ENCODE measurements at places on chromosomes 2 and 18.
A peak's percentile ranks its signal among the peaks of the same experiment; 100 is the strongest.

DNA sequence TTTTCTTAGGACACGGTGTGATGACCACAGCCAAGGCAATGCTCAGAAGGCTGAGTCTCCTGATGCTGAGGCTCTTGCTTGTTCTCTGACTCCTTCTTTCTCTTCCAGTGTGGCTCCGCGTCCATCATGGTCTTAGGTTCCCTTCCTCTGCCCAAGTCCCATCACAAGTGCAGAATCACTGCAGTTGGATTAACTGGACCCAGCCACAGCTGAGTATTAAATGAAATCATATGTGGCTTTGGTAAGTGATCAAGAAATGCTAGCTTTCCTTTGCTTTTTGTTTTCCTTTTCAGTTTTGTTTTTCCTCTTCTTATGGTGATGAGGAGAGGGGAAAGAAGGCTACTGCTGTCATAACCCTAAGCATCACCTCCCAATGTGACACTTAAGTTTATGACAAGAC lies 375.8 kb downstream of the INSIG2 start:
- no peak for DNase-seq

DNA sequence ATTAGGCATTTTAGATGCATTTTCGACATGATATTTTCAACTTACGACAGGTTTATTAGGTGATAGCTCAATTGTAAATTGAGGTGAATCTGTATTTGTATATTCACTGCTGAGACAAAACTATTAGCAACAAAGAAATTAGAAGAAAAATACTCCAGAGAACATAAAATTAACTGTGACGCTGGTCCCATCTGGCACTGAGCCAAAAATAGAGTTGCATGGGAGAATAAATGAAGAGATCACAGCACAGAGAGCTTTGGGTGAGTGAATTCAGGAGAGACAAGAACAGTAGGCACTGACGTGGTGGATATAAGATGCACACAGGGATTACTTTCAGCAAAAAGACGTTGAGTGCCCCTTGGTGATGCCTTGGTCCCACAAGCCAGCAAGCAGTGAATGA lies 306.2 kb upstream of the RAB6C start:
- no peak for DNase-seq

GRCh38 chr18:7158216-7158615 lies 40.6 kb upstream of the LAMA1 start:
- DNase-seq, result no peak

DNA sequence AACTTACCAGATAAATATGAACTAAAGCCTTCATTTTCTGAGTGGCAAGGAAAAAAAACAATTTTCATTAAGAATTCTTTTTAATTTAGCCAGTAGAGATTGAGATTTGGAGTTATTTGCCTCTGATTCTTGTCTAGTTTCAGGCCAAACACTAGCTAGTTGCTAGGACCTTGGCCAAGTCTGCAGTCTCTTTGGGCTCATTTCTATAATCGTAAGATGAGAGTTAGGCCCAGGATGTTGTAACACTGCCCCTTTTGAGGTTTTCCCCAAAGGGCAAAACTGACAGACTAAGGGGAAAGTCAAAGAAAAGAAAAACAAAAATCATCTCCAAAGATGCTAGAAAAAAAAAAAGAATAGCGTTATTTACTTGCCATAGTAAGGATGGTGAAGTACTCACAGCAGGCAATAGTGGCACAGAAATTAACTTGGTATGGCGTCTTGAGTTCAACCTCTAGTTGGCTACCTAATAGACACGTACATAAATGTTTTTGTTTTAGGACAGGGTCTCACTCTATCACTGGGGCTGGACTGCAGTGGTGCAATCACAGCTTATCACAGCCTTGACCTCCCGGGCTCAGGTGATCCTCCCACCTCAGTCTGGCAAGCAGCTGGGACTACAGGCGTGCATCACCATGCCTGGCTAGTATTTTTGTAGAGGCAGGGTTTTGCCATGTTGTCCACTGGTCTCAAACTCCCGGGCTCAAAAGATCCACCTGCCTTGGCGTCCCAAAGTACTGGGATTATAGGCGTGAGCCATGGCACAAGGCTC lies 23.0 kb upstream of the ADAM17 start:
- no peak for DNase-seq

DNA sequence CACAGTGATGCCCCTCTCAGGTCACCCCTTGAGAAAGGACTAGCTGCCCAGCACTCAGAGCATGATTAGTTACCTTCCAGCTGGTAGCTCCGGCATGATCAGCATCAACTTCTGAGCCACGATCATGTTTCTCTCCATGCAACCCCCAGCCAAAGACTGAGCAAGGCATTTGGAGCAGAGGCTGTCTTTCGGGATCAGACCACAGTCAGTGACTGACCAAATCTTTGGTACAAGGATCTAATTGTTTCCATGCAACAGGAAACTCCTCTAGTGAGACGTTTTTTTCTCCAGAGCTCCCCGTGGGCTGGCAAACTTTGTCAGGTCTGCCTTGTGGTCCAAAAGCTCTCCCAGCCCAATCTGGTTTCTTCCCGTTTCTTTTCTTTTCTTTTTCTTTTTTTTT lies 244.3 kb downstream of the METTL4 start:
- no peak for DNase-seq

DNA sequence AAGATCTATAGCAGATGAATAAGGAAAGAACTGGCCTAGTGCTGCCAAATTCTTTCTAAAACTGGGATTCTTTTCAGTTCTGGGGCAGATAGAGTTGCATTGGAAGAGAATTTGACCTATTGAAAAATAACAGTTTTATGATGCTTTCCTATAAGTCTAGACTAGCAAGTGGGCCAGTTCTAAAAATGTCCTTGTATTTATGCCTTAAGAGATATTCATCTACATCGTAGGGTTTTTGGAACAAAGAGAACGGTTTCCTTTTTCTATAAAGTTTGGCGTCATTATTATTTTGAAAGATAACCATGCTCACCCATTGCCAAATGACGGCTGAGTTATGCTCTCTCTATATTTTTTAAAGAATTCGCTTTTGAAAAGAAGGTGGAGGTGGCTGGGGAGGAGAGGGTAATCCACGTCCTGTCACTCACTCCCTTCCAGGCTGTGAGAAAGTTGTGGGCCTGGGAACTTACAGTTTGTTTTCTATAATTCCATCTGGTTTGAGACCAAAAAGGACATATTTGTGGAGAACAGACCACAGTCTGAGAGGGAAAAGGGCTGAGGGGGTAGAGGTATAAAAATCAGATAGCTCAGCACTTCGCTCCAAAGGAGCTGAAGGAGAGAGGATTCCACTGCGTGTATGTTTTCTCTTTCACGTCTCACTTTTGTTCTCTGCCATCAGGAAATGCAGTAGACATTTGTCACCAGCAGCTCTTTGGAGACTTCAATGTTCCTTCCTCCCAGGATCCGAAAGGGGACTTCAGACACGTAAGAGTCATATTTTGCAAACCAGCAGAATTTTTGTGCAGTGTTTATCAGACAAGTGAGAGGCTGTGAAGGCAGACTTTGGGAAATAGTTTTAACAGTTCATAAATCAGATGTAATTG lies 281.9 kb upstream of the FN1 start:
- no peak for DNase-seq

DNA sequence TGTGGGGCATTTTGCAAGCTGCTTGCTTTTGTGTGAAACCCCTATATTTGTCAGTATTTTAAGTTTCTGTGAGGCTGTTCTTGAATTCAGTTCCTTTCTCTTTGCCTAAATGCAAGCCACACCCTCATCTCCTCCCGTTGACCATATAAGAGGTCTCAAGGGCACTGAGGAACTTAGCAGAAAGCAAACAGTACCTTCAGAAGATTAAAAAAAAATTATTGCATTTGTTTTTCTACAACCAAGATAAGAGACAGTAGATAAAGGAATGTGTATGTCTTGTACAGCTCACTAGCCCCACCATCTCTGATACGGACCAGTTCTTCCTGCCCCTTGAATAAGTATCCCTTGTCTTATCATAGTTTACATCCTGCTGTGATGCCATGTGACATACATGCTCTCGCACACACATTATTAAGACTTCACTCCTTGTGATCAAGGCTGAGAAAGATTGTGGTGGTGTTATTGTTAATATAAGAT lies 64.2 kb downstream of the NPAS2 start:
- peak; percentile 49 for DNase-seq

GRCh38 chr2:60925994-60926740 lies 44.8 kb downstream of the REL start:
- DNase-seq, result no peak

- DNase-seq, result no peak
Observed at GRCh38 chr2:29224693-29225551, 109.7 kb downstream of the CLIP4 start.
